GM03348 (cell line): ENCODE measurements at places on chromosomes 4 and X.

- no peak for DNase-seq
Measured at GRCh38 chrX:46029777-46030176, 515.4 kb downstream of the ZNF674 start.

GRCh38 chr4:134018846-134019245, 182.7 kb downstream of the PABPC4L start:
- DNase-seq, result no peak

DNA sequence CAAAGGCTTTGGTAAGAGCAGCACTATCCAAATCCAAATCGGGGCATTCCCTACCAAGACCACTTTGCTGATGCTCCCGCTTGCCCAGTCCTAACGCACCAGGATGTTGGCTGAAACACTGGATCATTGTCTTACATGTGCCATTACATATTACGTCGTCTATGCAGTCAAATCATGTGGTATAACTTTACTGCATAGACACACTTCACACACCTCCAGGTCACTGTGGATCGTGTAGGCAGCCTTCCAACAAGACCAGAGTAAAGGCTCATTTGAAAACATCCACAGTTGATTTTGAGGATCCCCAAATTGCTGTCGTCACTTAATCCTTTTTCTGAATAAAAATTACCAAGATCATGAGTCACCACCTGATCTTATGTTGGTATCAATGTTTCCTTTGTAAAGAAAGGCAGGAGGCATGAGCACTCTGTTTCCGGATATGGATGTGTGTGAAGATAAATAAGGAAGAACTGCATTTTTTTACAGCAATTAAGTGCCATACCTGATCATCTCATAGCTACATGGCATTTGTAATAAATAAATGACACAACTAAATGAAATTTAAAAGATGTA, 18.5 kb downstream of the TENM3 start:
- DNase-seq, result no peak

DNA sequence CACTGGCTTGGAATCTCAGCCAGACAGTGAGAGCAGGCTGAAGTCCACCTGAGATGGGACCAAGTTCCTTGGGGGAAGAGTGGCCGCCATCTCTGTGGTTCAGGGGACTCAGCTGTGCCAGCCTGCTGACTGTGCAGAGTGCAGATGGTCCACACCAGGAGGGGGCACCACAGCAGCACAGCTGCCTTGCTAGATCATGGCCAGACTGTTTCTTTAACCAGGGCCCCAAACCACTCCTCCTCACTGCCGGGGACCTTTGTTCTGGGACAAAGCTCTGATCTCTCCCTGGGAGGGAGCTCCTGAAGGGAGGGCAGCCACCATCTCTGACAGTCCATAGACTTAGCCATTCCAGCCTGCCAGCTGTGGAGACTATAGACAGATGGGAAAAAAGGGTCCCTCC, 2189.6 kb downstream of the PCDH7 start:
- no peak for DNase-seq

- no peak for DNase-seq
Measured at GRCh38 chrX:97638621-97639020, 754.9 kb downstream of the RPA4 start.

DNA sequence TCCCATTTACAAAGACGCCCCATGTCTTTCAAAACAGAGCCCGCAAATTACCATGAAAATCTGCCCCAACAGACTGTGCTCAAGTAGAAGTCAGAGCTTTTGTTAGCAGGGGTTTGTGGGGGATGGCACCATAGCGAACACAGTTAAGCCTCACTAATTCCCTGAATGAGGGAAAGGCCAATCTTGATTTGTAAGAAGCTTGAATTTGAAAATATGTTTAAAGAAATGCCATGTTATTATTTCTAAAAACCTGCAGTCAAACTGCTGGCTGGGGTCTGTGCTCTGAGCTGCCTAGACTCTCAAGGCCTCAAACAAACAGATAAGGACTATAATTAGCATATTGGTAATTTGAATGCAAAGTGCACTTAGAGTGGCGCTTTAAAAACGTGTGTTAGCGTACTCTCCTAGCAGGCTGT, 9.4 kb upstream of the PAK3 start:
- no peak for DNase-seq

DNA sequence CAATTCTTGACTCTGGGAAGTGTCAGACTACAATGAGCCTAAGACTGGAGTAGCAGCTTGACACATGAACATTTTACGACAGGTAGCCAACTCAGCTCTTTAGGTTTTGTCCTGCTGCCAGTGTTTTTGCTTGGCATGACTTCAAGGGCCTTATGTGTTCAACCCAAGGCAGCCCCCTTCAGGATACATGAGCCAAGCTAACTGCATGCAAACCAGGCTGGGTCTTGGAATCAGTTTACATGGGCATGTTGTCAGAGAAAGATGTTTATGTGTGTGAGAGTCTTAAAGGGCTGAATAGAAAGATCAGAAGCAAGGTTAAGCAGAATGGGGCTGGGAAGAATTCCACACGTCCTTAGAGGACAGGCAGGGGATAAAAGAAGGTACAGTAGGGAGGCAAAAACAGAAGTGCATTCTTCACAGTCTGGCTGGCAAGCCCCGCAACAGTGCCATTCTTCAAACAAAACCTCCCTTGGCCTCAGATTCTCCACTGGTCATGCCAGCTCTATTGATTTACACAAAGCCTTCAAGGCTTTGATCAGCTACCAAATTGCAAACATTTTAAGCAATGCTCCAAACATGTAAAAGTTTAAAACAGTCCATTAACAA, 97.3 kb downstream of the NKX6-1 start:
- DNase-seq, result no peak

GRCh38 chr4:137676357-137676998, 144.2 kb upstream of the PCDH18 start:
- DNase-seq, result no peak

DNA sequence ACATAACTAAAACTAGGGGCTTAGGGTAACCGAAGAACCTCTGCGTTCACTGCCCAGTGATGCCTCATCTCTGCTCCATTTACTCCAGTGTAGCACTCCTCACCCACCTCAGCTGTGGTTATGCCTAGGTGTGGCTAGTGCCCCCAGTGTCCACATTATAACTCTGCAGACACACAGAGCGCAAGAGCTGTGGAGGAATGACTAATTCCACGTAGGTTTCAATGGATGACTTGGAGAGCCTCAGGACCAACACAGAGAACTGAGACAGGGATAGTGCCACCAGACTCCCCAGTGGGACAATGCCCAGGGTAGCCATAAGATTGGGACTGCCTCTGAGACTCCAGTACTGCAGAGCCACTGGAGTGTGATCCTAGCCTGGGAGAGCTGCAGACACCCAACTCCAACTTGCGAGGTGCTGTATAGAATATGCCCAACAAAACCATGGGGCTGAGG, 542.4 kb upstream of the DIPK2B start:
- DNase-seq, result peak; percentile 15

DNA sequence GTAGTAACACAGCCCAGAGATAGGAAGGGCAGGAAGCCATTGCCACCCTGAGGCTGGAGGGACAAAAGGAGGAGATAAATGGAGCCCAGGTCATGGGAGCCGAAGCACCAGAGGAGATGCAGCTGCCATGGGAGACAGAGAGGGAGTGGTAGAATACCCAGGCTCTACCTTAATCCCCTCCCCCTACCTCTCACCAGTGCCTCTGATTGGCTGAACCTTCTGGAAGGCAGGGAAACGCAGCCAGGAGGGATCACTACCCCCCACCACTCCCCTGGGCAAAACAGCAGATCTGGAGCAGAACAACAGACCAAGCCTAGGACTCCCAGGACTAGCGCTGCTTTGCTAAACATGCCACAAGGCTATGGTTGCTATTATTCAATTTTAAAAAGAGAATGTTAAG, 114.2 kb downstream of the ZNF827 start:
- no peak for DNase-seq

- DNase-seq, result no peak
Measured at GRCh38 chrX:118988911-118989310, 14.5 kb downstream of the LONRF3 start.

GRCh38 chrX:72023071-72023470, 108.6 kb downstream of the RTL5 start:
- DNase-seq, result no peak

GRCh38 chr4:171846232-171846631, 33.0 kb downstream of the GALNTL6 start:
- DNase-seq, result peak; percentile 1

DNA sequence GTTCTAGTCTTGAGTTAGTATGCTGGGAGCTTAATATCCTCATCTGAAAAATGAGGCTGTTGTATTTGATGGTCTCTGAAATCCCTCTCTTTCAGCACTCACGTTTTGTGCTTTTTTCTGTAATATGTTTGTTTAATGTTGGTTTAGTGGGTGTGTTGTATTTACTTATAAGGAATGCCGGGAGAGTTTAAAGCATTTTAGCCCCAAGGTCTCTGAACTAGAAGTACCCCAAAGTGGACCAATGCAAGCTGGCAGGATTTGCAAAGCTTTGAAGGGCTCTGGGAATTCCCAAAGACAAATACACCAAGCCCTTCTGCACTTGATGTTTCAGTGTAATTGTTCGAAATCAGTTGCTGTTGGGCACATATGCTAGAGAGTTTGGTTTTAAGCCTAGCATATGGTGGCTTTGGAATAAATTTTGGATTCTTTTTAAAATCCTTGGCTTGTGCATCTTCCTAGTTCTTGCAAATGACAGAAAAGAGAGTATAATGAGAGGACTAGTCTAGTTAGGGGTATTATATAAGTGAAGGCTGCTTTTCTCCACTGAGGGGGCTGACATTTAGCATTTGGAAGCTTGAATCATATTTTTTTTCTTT, 371.4 kb upstream of the BOD1L1 start:
- no peak for DNase-seq

GRCh38 chrX:108537005-108537404, 97.4 kb downstream of the COL4A5 start:
- peak; percentile 11 for DNase-seq

DNA sequence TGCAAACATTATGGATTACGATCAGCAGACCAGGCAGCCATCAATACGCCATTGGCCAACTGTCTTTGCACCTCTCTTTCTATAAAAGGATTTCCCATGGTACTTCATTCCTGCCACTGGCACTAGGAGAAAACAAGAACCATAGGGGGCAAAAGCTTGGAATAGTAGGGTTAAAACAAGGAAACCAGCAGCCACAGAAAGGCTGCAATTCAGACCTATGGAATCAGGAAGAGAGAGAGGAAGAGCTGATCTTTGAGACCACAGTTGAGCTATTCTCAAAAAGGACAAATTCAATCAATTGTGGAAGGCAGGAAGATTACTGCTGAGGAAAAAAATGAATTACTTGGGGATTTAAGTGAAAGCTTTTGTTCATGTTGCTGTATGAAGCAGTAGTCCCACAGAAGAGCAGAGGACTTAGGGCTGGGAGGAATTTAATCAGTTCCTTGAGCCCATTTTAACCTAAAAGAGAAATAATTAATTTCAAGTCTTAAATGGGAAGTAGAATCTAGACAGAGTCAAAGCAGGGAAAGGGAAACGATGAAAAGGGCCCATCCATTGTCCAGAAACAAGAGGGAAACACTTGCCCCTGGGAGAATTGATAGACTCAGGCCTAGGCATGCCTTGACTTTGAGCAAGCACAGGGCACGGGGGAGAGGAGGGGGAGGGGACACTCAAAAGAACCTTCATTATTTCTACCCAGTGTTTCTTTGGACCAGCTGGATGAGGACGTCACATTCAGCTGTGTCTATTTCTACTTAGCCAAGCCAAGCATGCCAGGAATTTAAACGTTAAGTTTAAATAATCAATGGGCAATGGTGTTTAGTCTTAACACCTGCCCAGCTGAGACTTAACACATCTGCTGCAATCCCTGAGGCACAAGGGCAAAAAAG, 50.7 kb downstream of the SCD5 start:
- DNase-seq, result no peak

- DNase-seq, result peak; percentile 65
Measured at GRCh38 chr4:73653695-73654106, 33.5 kb upstream of the RASSF6 start.

DNA sequence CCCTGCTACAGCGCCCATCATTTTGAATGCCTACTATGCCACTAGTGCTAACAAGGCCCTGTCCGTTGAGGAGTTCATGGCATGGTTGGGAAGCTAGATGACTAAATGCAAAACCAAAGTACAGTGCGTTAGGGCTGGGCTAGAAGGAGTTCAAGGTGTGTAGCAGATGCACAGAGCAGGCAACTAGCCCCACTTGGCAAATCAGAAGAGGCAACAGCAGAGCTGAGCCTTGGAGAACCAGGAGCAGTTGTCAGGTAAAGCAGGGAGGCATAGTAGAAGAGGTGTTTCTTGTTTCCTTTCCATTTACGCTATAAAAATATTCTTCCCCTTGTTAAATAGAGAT, 146.6 kb upstream of the CPEB2 start:
- DNase-seq, result no peak

GRCh38 chr4:141891260-141892120, 255.1 kb downstream of the IL15 start:
- no peak for DNase-seq

- DNase-seq, result no peak
Measured at GRCh38 chr4:136838607-136839006, 693.7 kb downstream of the PCDH18 start.

DNA sequence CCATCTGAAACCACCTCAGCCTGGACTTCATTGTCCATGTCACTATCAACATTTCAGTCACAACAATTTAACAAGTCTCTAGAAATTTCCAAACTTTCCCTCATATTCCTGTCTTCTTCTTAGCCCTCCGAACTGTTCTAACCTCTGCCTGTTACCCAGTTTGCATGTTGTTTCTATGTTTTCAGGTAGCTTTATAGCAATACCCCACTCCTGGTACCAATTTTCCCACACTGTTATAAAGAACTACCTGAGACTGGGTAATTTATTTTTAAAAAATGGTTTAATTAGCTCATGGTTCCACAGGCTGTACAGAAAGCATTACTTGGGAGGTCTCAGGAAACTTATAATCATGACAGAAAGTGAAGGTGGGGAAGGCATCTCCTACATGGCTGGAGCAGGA, 679.2 kb upstream of the FRG1 start:
- no peak for DNase-seq

- no peak for DNase-seq
Measured at GRCh38 chr4:74635490-74636123, 158.7 kb downstream of the BTC start.

DNA sequence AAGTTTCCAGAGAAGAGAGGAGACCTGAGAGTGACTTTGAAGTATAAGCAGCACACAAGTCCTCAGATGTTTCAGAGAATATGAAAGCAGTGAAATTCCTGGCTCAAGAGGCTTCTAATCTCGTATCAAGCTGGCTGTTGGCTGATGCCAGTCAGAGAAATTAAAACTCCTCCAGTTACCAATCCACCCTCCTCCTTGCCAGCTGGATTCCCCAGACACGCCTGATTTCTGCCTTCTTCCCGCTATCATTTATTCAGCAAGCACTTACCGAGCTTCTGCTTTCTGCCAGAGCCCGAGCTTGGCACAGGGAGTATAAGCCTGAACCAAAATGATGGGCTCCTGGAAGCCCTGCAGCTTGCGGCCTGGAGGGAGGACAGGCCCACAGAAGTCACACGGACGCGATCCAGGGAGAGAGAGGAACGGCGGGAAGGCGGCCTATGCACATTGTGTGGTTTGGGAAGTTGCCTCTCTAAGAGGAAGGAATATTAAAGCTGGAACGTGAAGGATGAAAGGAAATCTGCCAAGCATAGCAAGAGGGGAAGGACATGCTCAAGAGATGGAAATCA, 102.4 kb upstream of the TBL1X start:
- DNase-seq, result no peak

GRCh38 chr4:3518511-3518880, 13.7 kb downstream of the LRPAP1 start:
- no peak for DNase-seq

- peak; percentile 47 for DNase-seq
Measured at GRCh38 chrX:54807524-54808108, at the start of gene MAGED2. TSS of gene MAGED2 (plus strand) at chrX:54807745. CDS start at chrX:54809332, 1,587 bp downstream.

GRCh38 chr4:688854-689681, at the start of gene SLC49A3:
TSS of gene SLC49A3 (minus strand) at chr4:689151. CDS start at chr4:689127, 24 bp downstream.
- DNase-seq, result peak; percentile 60

GRCh38 chr4:8252301-8253173, 17.0 kb upstream of the HTRA3 start:
- DNase-seq, result no peak
